OCI-M1 (cell line): ENCODE measurements at places on chromosomes 5 and 9.

GRCh38 chr5:172699999-172700364, 58.9 kb downstream of the NEURL1B start:
- DNase-seq: no peak

GRCh38 chr5:73792687-73793320, 166.8 kb downstream of the ARHGEF28 start:
- peak; percentile 82 for DNase-seq

GRCh38 chr9:129480227-129480626, 140.7 kb downstream of the C9orf50 start:
- peak; percentile 21 for DNase-seq

GRCh38 chr9:95826183-95826838, 49.2 kb upstream of the ERCC6L2 start:
- no peak for DNase-seq

- no peak for DNase-seq
Observed at GRCh38 chr5:52751137-52751536, 36.6 kb upstream of the ITGA1 start.

DNA sequence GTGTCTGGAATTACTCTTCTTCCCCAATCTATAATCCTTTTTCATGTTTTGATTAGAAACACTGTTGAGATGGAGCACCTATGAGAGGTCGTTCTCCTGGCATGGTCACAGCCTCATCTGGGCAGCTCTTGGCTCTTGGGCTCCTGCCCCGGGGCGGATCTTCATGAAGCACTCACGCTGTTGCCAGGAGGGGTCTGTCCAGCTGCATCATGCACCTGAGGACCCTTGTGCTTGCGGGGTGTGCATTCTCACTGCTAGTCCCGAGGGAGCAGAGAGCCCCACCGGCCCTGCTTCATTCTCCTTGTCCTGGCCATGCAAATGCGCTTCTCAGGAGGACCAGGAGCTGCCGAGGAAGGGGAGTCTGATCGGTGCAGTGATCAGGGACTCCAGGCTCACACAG, 117.6 kb upstream of the S1PR3 start:
- no peak for DNase-seq

GRCh38 chr5:105953616-105954015, 1717.1 kb downstream of the EFNA5 start:
- DNase-seq: no peak

GRCh38 chr9:15837079-15837679, 284.3 kb downstream of the CCDC171 start:
- DNase-seq: peak; percentile 56

GRCh38 chr5:87151547-87151946, 116.1 kb upstream of the RASA1 start:
- DNase-seq: peak; percentile 81

DNA sequence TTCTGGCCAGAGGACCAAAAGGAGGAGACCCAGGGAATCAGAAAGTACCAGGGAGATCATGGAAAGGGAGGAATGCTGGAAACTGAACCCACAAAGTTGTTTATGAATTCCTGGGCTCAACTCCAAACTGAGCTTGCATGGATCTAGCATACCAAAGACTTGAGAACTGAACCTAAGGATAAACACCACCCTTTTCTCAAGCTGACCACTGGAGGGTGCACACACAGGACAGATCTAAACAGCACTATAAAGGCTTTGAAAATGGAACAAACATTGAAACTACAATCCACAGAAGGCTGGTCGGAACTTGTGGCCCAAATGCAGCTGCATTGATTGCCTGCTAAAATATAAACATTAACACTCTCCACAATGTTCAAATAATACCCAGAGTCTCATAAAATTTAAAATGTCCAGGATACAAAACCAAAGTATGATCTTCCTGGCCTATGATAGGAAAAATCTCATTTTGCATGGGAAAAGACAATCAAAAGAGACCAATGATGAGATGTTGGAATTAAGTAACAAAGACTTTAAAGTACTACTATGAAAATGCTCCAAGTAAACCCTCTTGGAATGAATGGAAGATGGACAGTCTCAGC, 15.6 kb upstream of the IRF1 start:
- peak; percentile 66 for DNase-seq

DNA sequence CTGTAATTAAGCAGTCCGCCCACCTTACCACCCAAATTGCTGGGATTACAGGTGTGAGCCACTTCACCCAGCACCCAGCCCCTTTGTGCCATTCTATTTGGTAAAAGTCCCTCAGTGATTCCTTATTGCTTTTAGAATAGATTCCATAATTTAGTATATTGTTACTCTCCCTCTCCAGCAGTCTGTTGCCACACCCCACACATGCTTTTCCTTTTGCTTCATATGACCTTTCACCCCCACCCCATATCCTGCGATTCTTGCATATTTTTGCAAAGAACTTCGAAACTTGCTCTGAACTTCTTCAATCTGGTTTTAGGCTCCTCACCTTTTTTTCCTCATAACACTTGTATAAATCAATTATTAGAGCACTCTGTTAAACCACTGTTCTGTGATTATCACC, 100.2 kb downstream of the MTREX start:
- DNase-seq: no peak

DNA sequence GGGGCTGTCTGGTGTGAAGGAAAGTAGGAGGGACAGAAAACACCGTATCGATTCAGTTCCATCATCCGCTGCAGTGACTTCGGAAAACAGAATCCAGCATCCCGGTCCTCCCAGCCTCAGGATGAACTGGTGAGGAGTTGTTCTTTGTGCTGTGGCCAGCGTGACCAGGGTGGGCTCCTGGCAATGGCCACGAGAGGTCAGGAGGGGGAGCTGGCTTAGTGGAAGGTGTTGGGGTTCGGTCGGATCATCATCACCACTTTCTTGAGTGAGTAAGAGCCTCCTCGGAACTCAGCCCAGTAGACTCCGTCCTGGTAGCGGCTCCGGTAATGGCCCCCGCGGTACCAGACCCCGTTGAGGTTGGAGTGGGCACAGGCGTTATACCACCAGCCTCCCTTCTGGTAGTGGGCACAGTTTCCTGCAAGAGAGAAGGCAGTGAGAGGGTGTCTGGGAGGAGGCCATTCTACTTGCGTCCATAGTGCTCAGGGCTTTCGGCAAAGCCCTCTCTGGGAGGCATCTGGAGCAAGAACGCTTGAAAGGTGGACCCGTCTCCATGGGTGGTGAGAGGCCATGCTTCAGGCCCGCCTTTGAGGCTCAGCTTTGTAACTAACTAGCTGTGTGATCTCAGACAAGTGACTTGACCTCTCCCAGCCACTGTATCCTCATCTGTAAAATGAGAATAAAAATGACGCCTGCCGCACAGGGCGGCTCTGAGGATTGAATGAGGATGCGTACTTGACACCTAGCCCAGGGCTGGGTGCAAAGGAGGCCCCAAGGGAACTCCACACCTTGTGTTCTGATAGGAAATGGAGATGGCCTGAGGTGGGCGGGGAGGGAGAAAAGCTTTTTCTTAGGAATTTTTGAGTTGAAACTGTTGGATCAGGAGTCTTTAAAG, 33.5 kb downstream of the ANGPTL2 start:
- no peak for DNase-seq

DNA sequence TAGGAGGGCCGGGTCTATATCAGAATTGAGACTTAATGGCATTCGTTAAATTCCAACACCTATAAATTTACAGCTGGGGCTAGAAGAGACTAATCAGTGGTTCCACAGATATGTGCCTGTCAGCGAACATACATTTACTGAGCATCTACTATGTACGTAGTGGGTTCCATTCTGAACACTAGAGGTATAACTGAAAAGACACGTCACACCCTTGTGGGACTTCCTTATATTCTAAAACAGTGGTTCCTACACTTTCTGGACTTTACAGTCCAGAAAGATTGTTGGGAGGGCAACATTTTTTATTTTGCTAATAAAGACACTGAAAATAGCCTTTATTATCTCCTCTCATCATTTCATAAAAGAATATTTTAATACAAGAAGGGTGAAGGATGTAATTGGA, 140.5 kb downstream of the SCAMP1 start:
- DNase-seq: no peak

DNA sequence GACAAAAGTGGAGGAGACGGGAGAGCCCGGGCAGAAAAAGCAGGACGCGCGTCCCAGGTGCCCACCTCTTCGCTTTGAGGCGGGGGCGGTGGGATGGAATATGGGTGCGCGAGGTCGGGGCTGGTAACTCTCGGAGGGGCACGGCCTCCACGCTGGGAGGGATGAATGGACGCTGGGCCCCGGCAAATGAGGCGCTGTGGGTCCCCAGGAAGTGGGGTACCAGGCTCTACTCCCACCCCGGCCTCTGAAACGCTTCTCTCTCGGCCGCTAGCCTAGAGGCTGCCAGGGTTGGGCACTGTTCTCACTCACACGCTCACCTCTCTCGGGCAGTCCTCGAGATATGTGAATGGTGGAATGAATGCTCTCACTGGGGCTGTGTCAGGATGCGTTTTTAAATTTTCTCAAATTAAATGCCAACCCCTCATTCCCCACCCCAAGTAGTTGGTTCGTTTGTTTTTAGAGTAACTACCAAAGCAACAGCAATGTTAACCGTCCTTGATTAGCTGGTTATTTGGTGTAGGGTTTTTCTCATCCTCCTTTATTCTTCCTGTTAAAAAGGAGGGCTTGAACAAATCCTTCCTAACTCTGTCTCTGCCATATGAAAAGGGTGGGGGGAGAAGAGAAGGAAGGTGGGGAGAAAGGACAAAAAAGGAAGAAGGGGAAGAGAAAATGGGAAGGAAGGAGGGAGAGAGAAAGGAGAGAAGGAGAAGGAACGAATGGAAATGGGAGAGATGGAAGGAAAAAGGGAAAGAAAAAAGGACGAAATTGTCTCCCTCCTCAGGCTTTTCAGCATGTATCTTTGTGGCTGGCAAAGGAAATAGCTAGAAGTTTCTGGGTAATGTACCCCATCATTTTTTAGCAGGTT, 1.3 kb upstream of the EBF1 start:
- no peak for DNase-seq

- peak; percentile 95 for DNase-seq
Observed at GRCh38 chr9:121646992-121647391, 4.4 kb upstream of the DAB2IP start.

DNA sequence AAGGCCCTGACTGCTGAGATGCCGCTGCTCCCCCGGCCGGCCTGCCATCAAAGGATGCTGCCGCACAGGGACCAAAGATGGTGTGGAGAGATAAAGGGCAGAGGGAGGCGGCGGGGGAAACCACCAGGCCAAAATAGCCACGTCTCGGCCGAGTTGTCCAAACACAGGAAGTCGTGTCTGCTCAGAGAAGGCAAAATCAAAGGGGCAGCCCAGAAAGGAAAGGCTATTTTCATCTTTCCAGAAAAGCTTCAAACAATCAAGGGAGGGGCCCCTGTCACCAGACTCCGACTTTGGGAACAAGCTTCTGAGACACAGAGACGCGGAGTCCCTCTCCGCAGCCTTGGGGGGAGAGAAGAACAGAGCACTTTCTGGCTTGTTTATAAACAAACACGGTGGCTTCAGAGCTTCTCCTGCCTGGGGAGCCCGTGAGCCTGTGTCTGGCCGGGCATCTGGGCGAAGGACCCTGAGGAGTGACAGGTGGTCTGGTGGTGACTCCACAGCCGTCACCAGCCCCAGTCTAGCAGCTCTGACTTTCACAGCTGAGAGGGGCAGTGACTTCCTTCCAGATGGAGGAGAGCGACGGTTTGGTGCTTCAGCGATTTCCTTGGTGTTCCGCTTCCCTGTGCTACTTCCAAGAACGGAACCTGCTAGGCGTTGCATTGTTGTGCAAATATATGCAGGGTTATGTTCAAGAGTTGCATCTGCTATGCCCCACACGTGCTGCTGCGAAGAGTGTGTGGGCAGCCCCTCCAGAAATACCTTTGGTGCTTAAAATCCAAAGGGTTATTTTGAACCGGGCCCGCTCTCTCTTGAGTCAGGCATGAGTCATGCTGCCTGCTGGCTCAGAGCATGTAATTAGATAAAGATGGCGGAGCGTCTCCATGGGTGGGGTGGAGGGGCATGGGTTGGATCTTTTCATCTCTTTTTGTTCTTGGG, 24.0 kb downstream of the ADAMTSL2 start:
- DNase-seq: peak; percentile 42

- DNase-seq: no peak
Observed at GRCh38 chr9:113628621-113629020, 165.1 kb downstream of the RGS3 start.

- no peak for DNase-seq
Observed at GRCh38 chr5:119395080-119395836, 39.4 kb downstream of the TNFAIP8 start.

DNA sequence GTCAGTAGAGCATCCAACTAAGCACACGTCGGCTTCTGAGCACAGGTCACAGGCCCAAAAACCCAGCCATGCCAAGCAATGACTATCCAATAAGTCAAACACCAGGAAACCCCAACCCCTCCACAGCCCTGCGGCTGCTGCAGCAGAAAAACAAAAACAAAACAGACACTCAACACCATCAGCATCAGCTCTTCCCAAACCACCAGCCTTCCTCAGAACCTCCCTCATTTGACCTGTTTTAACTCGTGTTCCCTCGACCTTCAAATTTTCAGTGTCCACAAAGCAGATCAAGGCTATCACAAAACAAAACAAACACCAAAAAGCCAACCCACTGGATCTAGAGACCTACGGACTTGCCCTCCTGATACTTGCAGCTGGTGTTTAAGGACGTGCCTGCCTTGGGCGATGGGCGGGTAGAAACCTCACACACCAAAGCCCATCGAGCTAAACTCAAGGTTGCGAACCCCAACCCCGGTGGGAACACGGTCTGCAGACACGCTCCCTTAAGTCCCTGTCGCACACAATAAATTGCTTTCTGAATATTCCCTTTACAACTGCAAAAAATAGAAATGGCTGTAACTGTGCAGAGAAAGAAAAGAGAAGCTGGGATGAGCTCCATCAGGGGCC, 247.1 kb upstream of the ANKRD55 start:
- DNase-seq: peak; percentile 63

GRCh38 chr9:110025551-110026170, 182.3 kb downstream of the C9orf152 start:
- no peak for DNase-seq

GRCh38 chr5:132640613-132641012, 17.4 kb upstream of the IL13 start:
- no peak for DNase-seq

GRCh38 chr5:74433896-74434829, 206.4 kb downstream of the ENC1 start:
- no peak for DNase-seq

GRCh38 chr5:6273090-6273735, 105.1 kb downstream of the MED10 start:
- no peak for DNase-seq

- DNase-seq: no peak
Observed at GRCh38 chr5:1510631-1511030, 13.1 kb downstream of the LPCAT1 start.

GRCh38 chr5:116525674-116526073, 48.9 kb downstream of the SEMA6A start:
- DNase-seq: no peak

- no peak for DNase-seq
Observed at GRCh38 chr9:131987232-131987631, 92.4 kb downstream of the MED27 start.

- DNase-seq: no peak
Observed at GRCh38 chr5:158591301-158591863, 508.3 kb downstream of the EBF1 start.

GRCh38 chr9:136434580-136435169, 5.0 kb downstream of the INPP5E start:
- no peak for DNase-seq

GRCh38 chr9:109198736-109199382, 31.8 kb upstream of the FRRS1L start:
- DNase-seq: peak; percentile 30

- no peak for DNase-seq
Observed at GRCh38 chr5:107319901-107320300, 350.8 kb downstream of the EFNA5 start.

- no peak for DNase-seq
Observed at GRCh38 chr9:100715100-100715380, 137.2 kb downstream of the CAVIN4 start.

- peak; percentile 17 for DNase-seq
Observed at GRCh38 chr5:78696637-78697036, 48.1 kb upstream of the LHFPL2 start.
